Activated T-cell treated with anti-CD3 and anti-CD28 coated beads for 24 hours (primary cell): ENCODE measurements at places on chromosomes 12 and 14.

- no peak for DNase-seq
Measured at GRCh38 chr12:93243689-93244513, 133.8 kb upstream of the NUDT4 start.

GRCh38 chr12:86044396-86044795 lies 170.3 kb downstream of the NTS start:
- DNase-seq = no peak

DNA sequence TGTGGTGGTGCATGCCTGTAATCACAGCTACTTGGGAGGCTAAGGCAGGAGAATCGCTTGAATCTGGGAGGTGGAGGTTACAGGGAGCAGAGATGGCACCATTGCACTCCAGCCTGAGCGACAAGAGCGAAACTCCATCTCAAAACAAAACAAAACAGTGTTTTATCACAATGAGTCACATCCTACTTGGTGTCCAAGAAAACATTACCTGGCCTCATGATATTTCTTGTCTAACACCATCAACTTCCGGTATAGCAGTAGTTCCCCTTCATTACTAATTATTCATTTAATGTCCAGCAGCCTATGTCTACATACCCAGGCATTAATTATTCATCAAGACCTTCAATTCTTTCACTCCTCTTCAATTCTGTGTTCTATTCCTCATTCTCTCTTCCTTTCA lies 115.5 kb downstream of the CCDC59 start:
- no peak for DNase-seq

GRCh38 chr12:102950950-102951619 lies 6.4 kb upstream of the ASCL1 start:
- no peak for DNase-seq

DNA sequence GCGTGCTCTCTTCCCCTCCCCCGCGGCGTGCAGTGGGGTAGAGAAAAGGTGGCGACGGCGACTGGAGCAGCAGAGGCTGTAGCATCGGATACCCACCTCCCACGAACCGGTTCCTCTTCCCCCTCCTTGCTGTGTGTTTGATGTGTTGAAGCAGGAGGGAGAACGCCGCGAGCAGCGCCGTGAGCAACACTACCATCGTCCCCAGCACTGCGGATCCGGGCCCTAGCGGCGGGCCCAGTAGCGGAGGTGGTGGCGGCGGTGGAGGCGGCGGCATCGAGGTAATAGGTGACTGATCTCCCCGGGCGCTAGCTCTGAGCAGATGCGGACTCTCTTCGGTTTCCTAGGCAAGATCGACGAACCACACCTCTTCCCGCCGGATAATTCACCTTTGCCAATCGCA lies 132.9 kb upstream of the AEBP2 start:
- DNase-seq = no peak

- DNase-seq = no peak
Measured at GRCh38 chr12:57803319-57803893, 15.1 kb downstream of the AVIL start.

DNA sequence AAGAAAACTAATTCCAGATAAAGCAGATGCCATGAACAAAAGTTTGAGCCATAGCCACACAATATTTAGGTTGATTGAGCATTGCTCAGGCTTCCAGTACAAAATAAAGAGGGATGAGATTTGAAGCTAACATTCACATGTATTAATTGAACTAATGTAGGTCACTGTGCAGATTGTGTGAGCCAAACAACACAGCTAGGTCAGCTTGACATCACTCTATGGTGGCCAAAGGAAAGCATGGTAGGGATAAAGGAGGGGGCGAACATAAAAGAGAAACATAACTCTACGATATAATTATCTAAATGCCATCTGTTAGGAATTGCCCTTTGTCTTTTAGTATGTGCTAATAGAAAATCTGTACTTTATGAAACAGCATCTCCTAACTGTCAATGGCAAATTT lies 477.7 kb upstream of the SYT1 start:
- no peak for DNase-seq

- DNase-seq = no peak
Measured at GRCh38 chr14:92413379-92413778, 90.4 kb downstream of the SLC24A4 start.

DNA sequence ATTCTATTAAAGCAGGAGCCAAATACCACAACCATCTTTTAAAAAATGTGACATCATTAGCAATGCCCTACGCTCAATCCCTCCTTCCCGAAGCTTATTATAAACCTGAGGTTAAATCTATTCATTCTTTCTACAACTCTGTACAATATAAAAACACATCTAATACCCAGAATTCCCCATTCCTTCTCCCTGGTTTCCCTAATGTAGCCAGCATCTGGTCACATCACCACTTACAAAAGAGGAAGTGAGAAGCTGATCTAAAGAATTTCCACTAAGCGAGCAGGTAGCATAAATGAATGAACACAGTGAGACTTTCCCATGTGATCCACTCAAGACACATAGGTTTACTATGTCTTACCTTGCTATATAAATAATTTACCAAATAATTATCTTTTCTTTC lies 90.4 kb downstream of the LRP6 start:
- DNase-seq = no peak

DNA sequence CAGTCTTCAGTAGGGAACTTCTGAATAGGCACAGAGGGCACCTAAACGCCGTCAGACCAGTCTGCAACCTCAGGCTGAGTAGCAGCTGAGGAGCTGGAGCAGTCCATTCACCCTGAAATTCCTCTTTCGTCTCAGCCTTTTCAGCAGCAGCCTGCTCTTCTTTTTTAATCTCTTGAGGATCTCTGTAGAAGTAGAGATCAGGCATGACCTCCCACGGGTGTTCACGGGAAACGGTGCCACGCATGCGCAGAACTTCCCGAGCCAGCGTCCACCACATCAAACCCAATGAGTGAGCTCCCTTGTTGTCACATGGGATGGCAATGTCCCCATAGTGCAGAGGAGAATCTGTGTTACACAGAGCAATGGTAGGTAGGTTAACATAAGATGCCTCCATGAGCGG lies 11.1 kb upstream of the MARK3 start:
- DNase-seq = no peak

- no peak for DNase-seq
Measured at GRCh38 chr12:25708661-25709060, 155.6 kb upstream of the LMNTD1 start.

DNA sequence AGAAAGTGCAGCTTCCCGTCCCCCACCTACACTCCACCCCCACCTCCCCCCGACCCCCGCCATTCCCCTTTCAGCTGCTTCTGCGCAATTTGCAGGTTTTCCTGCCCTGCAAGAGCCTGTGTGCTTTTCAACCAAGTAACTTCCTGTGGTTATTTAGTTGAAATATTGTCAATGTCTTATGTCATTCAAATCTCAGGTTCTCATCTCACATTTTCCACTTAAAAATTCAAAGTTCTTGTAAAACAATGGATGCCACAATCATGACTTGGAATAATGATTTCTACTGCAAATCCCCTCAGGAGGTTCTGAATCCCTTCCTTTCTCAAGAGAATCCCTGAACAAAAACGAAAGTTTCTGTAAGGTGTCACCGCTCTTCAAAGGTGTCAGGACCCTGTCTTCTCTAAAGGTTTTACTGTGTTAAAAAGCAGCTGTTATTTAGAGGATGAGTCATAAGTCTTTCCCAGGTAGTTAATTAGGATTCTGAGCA lies 31.6 kb downstream of the WBP11 start:
- DNase-seq = no peak

- DNase-seq = no peak
Measured at GRCh38 chr12:2075508-2076195, 22.9 kb downstream of the CACNA1C start.

DNA sequence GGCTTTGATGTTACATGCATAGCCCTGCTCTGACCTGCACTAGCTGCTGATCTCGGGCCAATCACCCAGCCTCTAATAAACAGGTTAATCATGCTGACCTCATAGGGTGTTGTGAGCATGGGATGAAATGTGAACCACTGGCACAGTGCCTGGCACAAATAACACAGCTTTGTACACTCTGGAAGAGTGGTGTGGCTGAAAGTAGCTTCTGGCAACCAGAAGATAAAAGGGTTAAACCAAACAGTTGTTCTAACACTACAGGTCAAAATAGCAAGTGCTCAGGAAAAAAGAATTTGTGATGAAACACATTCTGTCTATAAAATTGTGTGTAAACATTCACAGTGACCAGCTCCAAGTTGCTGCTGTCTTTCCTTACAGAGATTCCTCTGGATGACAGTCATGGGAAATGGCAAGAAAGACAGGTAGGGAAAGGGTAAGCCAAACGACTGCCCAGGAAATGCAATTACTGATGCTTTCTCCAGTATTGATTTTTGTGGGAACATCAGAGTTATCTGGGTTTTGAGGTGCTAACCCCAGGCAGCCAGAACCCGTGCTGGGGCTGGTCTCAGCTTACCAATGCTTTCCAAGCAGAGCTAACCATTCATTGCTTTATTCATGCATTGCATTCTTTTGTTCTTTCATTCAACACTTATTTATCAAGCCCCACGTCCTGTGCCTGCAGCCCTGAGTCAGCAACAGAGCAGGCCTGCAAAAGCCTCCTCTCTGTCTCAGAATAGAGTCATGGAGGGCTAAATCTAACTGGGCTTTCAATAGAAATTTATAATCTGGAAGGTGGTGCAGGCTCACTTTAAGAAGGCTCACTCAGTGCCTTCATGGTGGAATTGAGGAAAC lies 38.1 kb upstream of the CAPRIN2 start:
- DNase-seq = no peak

DNA sequence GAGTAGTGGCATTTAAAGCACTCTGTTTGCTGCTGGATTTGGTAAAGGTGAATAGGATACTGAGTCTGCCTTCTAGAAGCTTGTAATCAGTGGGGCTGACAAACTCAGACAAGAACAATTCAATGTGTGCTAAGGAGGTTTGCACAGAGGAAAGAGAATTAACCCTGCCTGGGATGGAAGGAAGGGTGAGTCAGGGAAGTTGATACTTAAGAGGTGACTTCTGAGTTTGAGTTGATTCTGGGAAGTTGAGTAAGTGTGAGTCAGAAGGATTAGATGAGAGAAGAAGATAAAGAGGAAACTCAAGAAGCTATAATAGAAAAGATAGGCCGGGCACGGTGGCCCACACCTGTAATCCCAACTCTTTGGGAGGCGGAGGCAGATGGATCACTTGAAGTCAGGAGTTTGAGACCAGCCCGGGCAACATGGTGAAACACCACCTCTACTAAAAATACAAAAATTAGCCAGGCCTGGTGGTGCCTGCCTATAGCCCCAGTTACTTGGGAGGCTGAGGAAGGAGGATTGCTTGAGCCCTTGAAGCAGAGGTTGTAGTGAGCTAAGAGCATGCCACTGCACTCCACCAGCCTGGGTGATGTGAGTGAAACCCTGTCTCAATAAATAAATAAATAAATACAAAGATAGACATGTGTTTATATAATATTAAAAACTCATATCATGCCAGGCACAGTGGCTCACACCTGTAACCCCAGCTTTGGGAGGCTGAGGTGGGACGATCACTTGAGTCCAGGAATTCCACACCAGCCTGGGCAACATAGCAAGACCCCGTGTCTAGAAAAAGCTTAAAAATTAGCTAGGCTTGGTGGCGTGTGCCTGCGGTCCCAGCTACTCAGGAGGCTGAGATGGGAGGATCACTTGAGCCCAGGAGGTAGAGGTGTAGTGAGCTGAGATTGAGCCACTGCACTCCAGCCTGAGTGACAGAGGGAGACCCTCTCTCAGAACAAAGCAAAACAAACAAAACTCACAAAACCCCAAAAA lies 126.8 kb upstream of the CPM start:
- DNase-seq = no peak

GRCh38 chr12:48389409-48389808 lies 38.7 kb upstream of the ZNF641 start:
- DNase-seq = no peak

GRCh38 chr12:11716794-11717518 lies 67.5 kb downstream of the ETV6 start:
- no peak for DNase-seq

DNA sequence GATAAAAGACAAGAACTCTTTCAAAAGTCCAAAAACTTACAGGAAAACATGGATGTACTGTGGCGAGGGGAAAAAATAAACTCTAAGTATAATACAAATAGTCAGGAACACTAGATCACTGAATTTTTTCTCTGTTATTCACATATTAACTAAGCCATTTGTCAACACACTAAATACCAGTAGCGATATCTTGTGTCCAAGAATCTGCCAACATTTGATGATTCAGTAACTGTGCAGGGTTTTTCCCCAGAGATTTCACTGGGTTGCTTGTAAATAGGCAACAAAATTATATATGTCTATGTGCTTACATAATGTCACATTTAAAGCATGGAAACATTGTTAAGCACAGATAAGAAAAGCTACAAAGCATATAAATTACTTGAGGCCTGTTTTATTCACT lies 205.9 kb downstream of the KIF21A start:
- DNase-seq = no peak

GRCh38 chr12:31245822-31246469 lies 80.0 kb downstream of the SINHCAF start:
- no peak for DNase-seq

DNA sequence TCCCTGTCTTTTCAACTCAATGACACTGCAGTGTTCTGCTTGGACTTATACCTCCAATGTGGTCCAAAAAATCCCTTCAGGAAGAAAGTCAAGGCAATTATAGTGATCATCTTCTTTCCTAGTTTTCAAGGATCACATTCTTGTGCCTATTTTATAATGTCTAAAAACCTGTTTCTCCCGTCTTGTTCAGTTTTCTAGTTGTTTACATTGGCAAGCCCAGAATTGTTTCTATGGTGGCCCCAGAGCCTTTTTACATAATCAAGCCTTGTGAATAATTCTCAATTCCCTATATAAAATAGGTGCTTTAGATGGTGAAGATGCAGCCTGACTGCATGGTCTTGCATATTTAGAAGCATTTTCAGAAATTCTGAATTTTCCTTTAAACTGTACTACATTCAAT lies 14.5 kb upstream of the LDHB start:
- no peak for DNase-seq

- DNase-seq = no peak
Measured at GRCh38 chr14:53430870-53431269, 277.7 kb upstream of the DDHD1 start.

GRCh38 chr14:52069307-52070050 lies 620 bp upstream of the NID2 start:
- DNase-seq = no peak

DNA sequence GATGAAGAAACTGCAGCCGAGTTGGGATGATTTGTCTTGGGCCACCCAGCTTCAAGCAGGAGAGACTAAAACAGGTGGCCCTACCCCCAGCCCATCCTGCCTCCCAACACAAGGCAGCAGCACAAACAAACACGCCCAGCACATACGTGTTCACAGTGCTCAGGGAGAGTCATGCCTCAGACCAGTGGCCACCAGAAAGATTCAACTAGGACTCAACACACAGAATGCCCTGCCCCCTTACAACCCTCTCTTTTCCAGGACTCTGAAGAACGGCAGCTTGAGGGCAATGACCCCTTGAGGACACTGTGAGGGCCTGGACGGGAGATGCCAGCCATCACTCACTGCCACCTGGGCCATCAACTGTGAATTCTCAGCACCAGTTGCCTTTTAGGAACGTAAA lies 75.0 kb downstream of the NT5DC3 start:
- DNase-seq = no peak

DNA sequence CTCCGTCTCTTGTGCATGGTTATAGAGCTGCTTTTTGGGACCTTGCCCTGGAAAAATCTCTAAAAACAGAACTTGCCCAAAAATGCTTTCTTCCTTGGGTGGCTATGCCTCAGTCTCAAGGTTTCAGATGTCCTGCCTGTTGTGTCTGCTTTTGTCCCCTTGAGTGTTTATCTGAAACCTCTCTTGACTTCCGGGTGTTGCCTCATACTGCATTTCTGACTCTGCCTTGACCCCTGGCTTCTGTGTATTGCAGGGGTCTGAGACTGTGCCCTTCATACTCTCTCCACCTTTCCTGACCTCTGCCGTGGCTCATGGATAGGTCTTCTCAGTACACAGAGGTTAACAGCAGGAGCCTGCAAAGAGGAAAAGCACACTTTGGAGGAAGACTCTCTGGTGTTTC lies 124.8 kb upstream of the NTF3 start:
- no peak for DNase-seq

GRCh38 chr12:124321040-124321481 lies 26.2 kb downstream of the RFLNA start:
- peak; percentile 54 for DNase-seq
